ENCODE measurements at places on chromosomes 7 and 10.

- H3K27me3 ChIP-seq = peaks cover 89% of the 10 kb centered on the region
- DNase-seq = no peak
- no peaks in the 10 kb centered on the region for H3K36me3 ChIP-seq
- H3K27ac ChIP-seq = no peak overlapping the region
Observed at GRCh38 chr10:99450156-99450555, 19.7 kb upstream of the GOT1 start.

DNA sequence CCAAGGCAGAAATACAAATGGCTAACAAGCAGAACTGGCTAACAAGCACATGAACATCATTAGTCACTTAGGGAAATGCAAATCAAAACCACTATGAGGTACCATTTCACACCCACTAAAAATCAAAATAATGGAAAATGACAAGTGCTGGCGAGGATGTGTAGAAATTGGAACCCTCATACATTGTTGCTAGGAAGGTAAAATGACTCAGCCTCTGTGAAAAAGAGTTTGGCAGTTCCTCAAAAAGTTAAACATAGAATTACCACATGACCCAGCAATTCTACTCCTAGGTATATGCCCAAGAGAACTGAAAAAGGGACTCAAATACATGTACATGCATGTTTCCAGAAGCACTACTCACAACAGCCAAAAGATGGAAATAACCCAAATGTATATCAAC is 52.8 kb upstream of the ANAPC16 start:
- peaks cover 25% of the 10 kb centered on the region for H3K36me3 ChIP-seq
- no peak overlapping the region for H3K4me3 ChIP-seq
- no peak overlapping the region for H3K27ac ChIP-seq
- H3K27me3 ChIP-seq = no peaks in the 10 kb centered on the region
- no peak for DNase-seq

DNA sequence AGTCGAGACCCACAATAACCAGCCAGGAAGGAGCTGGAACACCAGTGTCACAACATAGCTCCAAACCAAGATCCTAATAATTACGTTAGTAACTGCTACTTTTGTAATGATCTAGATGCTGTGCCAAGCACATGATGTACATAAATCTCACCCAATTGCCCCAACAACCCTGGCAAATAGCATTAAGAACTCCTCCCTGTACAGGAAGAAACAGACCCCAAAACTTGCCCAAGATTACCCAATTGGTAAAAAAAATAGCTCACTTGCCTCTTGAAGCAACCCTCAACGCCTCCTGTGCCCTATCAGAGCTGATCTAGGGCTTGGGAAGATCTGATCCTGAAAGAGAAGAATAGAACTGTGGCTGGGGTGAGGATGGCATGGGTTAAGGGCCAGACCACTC is 628.7 kb upstream of the AUTS2 start:
- DNase-seq = no peak
- H3K27ac ChIP-seq = no peak overlapping the region
- no peaks in the 10 kb centered on the region for H3K36me3 ChIP-seq

DNA sequence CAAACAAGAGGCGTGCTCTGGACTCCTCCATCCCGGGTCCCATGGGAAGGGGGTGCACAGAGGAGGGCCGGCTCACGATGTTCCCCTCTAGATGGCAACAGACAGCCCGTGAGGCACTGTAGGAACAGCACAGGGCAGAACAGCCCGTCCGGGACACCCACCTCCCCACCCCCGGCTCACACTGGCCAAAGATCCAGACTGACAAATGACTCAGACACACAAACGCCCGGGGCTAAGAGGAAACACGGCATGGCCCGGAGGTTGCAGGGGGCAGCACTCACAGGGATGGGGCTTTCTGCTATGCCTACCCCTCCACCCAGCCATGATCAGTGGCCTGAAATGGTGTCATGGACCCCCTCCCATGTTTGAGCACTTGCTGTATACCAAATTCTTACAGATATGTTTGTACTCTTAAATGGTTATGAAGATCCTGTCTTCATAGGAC is 4.9 kb upstream of the ELN start:
- no peaks in the 10 kb centered on the region for H3K36me3 ChIP-seq
- no peak overlapping the region for H3K4me3 ChIP-seq
- peaks cover 24% of the 10 kb centered on the region for H3K27me3 ChIP-seq
- H3K27ac ChIP-seq = no peak overlapping the region

GRCh38 chr7:131302876-131303707 is 24.6 kb upstream of the MKLN1 start:
- no peak overlapping the region for H3K4me3 ChIP-seq
- peaks cover 4% of the 10 kb centered on the region for H3K27me3 ChIP-seq
- H3K27ac ChIP-seq = no peak overlapping the region
- peaks cover 20% of the 10 kb centered on the region for H3K4me1 ChIP-seq
- DNase-seq = no peak
- peaks cover 12% of the 10 kb centered on the region for H3K36me3 ChIP-seq

DNA sequence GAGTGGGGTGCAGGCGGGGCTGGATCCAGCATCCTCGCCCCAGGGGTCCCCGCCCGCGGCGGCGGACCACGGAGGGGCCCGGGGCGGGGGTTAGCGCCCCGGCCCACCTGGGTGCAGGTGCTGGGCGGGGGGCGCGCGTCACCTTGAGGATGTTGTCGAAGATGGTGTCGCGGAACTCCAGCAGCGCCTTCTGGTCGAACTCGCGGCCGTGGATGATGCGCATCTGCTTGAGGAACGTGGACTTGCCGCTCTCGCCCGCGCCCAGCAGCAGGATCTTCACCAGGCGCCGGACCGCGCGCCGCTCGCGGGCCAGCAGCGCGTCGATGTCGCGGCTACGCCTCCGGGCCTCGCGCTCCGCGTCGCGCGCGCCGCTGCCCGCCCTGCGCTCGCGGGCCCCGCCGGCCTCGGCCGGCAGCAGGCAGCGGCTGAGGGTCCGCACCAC is 376 bp downstream of the GNA12 start:
- no peak for DNase-seq
- H3K4me1 ChIP-seq = peaks cover 30% of the 10 kb centered on the region
- H3K4me3 ChIP-seq = peak overlapping the region; percentile 83
- H3K27me3 ChIP-seq = peaks cover 7% of the 10 kb centered on the region
- H3K36me3 ChIP-seq = peaks cover 38% of the 10 kb centered on the region

- no peak for DNase-seq
- H3K36me3 ChIP-seq = peaks cover 17% of the 10 kb centered on the region
- no peak overlapping the region for H3K4me3 ChIP-seq
- no peaks in the 10 kb centered on the region for H3K4me1 ChIP-seq
- no peak overlapping the region for H3K27ac ChIP-seq
Observed at GRCh38 chr10:133461841-133462240, 8.1 kb downstream of the SCART1 start.

GRCh38 chr10:70596110-70596798 is 6.3 kb downstream of the PRF1 start:
- H3K36me3 ChIP-seq = no peaks in the 10 kb centered on the region
- H3K27ac ChIP-seq = peak overlapping the region; percentile 21
- H3K4me3 ChIP-seq = no peak overlapping the region

DNA sequence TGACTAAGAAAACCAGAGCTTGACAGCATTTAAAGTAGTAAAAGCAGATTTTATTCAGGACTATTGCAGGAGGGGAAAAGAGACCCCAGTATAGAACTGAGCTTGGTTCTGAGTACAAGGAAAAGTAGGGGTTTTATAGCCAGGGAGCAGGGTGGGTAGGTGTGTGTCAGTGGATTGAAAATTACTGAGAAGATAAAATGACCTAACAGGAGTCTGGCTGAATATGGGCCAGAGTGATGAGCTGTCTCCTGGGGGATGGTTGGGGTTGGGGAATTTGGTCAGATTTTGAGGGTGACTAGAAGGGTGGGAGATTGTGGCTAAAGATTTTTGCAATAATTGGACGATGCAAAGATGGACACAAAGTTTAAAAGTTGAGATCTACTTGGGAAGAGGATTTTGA is 114.0 kb downstream of the ST7 start:
- H3K4me1 ChIP-seq = peaks cover 3% of the 10 kb centered on the region
- no peaks in the 10 kb centered on the region for H3K36me3 ChIP-seq
- H3K27me3 ChIP-seq = peaks cover 3% of the 10 kb centered on the region
- no peak overlapping the region for H3K4me3 ChIP-seq

GRCh38 chr7:51079494-51079893 is 237.1 kb downstream of the COBL start:
- H3K27me3 ChIP-seq = peaks cover 9% of the 10 kb centered on the region
- peaks cover 15% of the 10 kb centered on the region for H3K4me1 ChIP-seq
- H3K4me3 ChIP-seq = no peak overlapping the region
- DNase-seq = no peak
- H3K36me3 ChIP-seq = no peaks in the 10 kb centered on the region
- H3K27ac ChIP-seq = no peak overlapping the region

DNA sequence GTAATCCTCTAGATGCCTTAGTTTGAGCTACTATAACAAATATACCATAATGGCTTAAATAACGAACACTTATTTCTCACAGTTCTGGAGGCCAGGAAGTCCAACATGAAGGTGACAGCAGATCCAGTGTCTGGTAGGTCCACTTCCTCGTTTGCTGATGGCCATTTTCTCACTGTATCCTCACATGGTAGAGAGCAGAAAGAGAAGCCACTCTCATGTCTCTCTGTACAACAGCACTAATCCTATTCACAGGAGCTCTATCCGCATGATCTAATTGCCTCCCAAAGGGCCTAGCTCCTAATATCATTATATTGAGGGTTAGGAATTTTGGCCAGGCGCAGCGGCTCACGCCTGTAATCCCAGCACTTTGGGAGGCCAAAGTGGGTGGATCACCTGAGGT is 10.2 kb downstream of the HIBADH start:
- peaks cover 18% of the 10 kb centered on the region for H3K4me1 ChIP-seq
- DNase-seq = no peak
- no peak overlapping the region for H3K4me3 ChIP-seq

DNA sequence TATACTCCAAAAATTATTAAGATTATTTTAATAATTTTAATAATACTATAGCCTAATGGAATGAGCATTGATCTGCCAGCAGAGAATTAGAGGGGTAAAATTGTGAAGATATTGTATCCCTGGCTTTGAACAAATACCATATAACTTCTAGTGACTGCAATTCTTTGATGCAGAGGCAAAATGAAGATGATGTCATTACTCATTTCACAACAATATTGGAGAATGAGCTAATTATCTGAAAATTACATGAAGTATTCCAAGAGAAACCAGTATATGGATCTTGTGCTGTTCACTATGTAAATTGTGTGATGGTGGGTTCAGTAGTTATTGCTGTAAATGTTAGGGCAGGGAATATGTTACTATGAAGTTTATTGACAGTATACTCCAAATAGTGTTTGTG is 80.2 kb downstream of the CFTR start:
- H3K4me3 ChIP-seq = no peak overlapping the region
- no peak overlapping the region for H3K27ac ChIP-seq
- H3K4me1 ChIP-seq = no peaks in the 10 kb centered on the region
- H3K36me3 ChIP-seq = no peaks in the 10 kb centered on the region
- H3K27me3 ChIP-seq = peaks cover 3% of the 10 kb centered on the region
- DNase-seq = no peak

- peaks cover 14% of the 10 kb centered on the region for H3K36me3 ChIP-seq
- no peak overlapping the region for H3K27ac ChIP-seq
- H3K4me3 ChIP-seq = no peak overlapping the region
- H3K27me3 ChIP-seq = no peaks in the 10 kb centered on the region
- peaks cover 14% of the 10 kb centered on the region for H3K4me1 ChIP-seq
- DNase-seq = no peak
Observed at GRCh38 chr10:58993480-58994221, 182.8 kb upstream of the PHYHIPL start.

GRCh38 chr7:150966002-150966401 is 12.1 kb downstream of the KCNH2 start:
- no peak overlapping the region for H3K4me3 ChIP-seq
- peaks cover 6% of the 10 kb centered on the region for H3K27me3 ChIP-seq

All from nephron progenitor cell (in vitro differentiated cells).